ENCODE measurements at places on chromosomes 13 and 19.

DNA sequence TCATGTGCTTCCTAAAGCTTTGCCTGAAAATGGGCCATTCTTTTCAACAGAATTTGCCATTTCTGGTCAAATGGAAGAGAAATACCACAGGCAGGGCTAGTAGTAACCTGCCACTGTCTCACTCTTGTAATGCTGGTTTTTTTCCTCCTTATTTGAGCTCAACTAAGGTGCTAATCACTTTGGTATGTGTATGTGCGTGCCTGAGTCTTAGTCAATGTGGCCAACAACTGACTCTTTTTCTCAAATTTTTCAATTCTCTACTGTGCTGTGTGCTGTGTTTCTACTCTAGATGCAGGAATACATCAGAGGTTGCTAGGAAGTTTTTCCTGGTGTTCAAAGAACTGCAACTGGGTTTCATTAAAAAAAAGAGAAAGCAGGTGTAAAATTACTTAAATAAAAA, 870.2 kb downstream of the EFNB2 start:
- DNase-seq, result no peak

DNA sequence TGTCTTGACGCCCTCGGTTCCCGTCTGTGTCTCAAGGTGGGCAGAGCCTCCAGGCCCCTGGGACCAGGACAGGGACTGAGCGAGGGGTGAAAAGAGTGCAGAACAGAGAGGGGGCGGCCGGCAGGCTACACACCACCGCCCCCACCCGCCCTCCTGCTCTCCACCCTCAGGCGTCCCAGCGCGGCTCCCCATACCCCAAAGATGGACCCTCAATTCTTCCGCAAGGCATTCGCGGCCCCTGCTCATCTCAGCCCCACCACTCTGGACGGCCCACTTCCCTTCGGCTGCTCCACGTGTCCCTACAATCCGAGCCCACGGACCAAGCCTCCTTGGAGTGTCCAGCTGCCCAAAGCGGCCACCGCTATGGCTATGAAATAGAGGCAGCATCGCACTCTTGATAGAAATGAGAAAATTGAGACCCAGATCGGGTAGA, 1.8 kb downstream of the KLF16 start:
- DNase-seq, result no peak

DNA sequence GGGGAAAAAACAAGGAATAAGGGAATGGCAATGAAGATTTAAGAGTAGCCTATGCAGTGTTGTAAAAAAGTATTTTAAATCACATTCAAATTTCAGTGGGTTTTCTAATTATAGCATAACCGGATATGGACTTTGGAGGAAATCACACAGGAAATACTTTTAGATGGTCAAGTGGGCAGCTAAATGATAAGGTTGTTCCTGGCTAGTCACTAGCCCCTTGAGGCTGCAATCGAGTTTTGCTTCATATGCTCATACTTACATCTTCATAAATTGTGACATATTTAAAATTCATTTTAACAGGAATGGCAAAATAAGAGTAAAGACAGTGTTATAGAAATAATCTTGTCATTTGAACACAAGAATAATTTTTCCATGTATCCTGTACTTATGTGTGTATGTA, 88.9 kb downstream of the WDFY2 start:
- DNase-seq, result no peak

GRCh38 chr13:79231887-79232286, 174.2 kb downstream of the RBM26 start:
- DNase-seq, result no peak

DNA sequence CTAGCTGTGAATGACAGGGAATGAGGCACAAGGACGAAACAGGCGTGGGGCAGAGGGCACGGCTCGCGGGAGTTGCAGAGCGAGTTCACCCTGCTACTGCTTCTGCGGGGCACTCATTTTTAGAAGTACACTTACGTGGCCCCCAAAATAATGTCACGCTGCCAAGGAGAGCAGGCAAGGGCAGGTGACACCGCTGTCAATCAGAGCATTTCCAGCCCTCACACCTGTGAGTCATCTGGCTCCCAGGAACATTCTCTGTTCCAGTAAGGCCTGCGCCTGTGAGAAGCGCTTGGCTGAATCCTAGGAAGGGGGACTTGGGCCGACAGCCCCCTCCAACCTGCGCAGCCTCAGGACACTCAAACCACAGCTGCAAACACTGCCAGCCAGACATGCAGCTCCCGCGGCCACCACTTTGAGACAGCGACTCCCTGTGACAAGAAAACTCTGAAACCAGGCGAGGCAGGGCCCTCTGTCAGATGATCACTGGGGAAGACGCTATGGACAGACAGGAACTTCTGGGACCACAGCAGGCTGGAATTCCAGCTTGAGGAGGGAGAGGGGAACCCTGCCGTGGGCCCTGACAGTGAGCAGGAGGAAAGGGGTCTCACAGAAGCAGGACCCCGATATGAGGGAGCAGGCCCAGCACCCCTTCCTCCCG, 12.7 kb downstream of the DOT1L start:
- no peak for DNase-seq

DNA sequence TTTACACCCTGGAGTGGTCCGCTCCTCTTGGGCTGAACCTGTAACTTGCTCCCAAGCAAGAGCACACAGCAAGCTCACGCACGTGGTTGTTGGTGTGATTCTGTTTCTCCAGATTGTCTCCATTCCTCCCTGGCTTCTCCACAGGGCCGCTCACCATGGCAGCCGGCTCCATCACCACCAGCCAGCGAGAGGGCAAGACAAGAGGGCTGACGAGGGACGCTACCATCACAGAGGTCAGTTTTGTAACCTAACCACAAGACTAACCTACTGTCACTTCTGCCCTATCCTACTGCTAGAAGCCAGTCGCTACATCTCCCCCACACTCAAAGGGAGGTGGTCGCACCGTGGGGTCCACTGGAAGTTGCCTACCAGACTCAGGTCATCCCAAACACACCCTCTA, 4.6 kb upstream of the GP6 start:
- DNase-seq, result no peak

- DNase-seq, result no peak
Observed at GRCh38 chr13:35389535-35389934, 87.0 kb downstream of the MAB21L1 start.

GRCh38 chr19:6215701-6216235, 64.0 kb downstream of the MLLT1 start:
- DNase-seq, result no peak

DNA sequence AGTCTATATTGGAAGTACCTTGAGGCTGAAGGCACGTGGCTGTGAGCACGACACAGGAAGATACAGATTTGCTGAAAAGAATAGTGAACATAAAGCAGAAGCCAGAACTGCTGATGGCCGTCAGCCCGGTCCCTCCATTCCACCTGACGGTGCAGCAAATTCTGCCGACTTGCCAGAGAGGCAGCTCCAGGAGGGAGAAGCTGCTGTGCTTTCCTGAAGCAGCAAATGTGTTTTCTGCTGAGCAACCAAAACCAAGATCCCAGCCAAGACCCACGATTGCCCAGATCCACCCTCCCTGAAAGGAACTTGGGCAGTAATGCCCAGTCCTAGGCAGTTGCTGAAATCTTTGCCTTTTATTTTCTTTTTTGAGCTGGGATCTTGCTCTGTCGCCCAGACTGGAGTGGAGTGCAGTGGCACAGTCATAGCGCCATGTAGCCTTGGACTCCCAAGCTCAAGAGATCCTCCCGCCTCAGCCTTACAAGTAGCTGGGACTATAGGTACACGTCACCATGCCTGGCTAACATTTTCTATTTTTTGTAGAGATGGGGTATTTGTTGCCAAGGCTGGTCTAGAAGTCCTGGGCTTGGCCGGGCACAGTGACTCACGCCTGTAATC, 7.0 kb upstream of the RCN3 start:
- DNase-seq, result no peak

- DNase-seq, result no peak
Observed at GRCh38 chr19:14525729-14526128, 3.7 kb upstream of the TECR start.

All from cortex of kidney (tissue), 1 donor.